ENCODE measurements at places on chromosomes 7 and 10.

DNA sequence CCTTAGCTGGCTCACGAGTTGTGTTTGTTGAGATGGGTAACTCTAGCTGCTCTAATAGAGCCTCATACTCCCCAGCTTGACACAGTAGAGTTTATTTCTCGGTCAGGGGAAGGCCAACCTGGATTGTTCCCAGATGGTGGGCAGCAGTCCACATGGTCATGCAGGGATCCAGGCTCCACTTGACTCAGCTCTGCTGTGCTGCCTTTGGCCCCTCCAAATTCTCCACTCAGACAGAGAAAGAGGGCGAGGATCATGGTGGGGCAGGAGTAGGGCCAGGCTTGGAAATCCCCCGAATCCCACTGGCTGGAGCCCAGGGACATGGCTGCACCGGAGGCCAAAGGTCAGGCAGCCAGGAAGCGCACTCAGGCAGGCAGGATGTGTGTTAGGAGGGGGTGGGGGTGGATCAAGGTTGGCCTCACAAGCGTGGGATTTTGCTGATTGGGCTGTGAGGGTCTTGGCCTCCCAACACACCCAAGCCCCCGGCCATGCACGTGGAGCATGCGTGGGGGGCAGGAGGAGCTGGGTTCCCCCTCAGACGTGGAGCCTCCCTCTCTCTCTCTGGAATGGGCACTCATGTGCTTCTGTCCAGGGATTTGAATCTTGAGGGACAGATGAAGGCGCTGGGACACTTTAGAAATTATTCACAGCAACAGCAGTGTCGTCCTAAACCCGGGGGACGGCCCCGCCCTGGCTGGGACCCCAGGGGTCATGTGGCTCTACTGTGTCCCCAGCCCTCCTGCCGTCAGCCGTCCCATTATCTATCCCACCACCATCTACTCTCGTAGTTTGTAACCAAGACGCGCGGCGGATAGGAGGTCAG is 44.8 kb downstream of the PDGFA start:
- DNase-seq: no peak

DNA sequence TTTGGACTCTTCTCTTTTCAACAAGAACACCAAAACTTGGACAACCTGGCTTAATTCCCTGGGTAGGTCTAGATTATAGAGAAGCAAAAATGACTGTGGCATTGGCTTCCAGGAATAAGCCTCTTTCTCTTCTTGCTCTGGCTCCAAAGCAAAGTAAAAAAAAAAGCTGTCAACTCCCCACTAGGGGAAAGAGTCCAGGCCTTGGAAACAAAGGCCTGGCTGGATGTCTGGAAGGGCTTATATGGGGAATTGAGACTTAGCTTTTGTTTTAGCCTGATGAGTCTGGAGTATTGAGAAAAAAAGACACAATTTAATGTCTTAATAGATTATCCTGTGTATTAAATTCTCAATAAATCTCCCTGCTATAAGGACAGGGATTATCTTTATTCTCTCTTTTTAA is 300.6 kb downstream of the SORCS3 start:
- no peak for DNase-seq

DNA sequence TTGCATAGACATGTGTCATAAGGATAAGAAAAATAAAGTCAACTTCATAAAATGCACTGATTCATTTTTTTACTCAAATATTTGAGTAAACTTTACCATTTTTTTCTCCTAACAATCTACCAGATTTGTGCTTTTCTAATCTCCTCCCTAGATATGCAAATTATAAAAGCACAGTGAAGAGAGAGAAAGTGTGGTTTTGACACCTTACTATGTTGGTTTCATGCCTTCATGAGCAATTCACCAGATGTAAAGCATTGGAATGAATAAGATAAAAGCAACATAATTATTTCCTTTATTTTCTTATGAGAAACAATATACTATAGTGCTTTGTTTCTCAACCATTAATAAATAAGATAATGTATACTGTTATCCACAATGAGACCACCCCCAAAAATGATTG is 432.5 kb upstream of the PCDH15 start:
- DNase-seq: no peak

GRCh38 chr7:155286686-155287085 is 11.0 kb upstream of the INSIG1 start:
- DNase-seq: no peak

- DNase-seq: no peak
These were observed 178.2 kb upstream of the NRG3 start for GRCh38 chr10:81696609-81697388.

DNA sequence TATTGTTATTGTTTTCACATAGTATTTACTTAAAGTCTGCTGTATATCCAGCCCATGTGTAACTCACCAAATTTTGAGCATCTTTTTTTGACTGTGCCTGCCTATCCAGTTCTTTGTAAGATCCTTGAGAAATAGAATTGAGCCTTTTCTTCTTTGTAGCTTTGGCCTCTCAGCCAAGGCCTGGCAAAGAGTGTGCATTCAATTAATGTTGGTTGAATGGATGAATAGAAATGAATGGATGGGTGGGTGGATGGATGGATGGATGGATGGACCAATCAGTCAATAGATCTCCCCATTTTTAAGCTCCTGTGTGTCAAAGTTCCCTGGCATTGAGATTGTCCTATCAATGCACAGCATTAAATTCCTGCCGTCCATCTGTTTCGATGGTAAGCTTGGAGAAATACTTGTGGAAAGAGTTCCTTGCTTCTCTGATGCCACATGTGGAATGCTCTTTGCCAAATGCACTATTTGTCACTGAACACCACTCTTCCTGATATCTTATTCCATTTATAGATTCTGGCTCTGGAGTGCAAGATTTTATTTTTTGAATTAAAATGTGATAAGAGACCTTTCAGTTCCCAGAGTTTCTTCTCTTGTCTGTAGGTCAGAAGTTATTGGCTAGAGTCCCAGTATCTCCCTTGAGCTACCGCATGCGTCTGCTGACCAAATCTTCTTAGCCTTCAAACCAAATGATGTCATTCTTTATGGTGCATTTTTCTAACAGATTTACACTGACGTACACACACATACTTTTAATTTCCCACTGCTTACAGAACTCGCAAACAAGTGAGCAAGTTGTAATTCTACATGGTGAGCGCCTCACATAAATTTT is 20.7 kb upstream of the ADRB1 start:
- DNase-seq: no peak

DNA sequence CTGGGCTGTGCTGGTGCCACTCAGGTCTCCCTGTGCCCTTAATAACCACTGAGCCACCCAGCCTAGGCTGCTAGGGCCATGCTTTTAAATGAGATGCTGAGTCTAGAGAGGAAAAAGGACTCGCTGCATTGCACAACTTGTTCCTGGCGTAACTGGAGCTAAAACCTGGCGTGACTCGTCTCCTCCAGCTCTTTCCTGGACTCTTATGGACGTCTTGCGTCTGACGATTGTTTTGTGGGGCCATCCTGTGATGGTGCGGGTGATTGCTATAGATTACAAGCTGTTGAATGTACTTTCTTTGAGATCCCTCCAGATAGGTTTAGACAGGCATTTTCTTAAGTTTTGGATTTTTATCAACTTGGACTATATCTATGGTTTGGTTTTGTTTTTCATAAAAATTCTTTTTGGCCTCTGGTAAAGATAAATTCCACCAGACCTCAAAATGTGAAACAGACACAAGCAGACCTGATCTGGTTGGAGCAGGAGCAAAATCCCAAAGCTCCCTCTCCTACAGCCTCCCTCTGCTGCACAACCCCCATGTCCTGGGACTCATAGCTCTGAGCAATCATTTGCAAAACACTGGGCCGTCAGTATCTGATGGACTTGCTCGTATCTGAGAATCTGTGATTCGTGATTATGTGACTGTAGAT is 230.3 kb downstream of the ARHGAP12 start:
- DNase-seq: no peak

DNA sequence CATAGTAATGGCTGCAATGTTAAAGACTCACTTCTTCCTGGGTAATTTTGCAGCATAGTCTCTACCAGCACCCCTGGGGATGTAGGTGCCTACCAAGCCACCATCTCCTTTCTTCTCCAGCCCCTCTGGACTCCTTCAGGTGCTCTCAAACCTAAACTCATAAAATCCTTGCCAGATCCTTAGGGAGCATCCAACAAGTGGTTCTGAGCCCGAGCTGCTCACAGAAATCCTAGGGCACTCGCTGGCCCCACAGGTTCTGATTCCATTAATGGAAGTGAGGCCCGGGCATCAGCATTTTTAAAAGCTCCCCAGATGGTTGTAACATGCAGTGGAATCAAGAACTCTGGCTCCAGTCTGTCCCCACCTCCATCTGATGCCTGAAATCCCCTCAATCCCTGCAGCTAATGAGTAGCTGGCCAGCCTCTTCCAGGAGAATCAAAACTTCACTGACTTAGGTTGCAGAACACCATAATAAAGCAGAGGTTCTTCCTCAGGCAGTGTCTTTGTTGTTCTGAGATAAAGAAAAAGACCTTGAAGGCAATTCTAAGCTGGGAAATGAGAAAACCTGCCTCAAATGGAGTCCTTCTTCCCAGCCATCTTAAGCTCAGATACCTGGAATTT is 336.8 kb downstream of the KCNMA1 start:
- no peak for DNase-seq

DNA sequence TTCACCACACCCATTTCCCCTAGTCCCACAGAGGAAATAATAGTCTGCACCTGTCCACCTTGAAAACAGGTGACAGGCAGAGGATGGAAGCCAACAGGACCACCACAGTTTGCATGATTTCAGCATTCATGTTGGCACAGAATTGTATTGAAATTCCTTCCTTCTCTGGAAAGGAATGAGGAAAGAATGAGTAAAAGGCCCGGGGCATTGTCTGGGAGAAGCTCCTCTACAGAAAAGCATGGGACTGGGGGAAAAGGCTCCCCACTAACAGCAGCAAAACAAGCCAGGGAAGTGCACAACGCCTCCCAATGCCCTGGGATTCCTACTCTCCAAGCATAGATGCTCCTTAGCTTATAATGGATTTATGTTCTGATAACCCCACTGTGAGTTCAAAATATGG is 28.5 kb upstream of the TOMM7 start:
- no peak for DNase-seq

- DNase-seq: no peak
These were observed 73.8 kb downstream of the RBM20 start for GRCh38 chr10:110717781-110718589.

- no peak for DNase-seq
These were observed 29.4 kb upstream of the ABLIM1 start for GRCh38 chr10:114687459-114687858.

GRCh38 chr10:121598263-121599249 is at the start of gene FGFR2:
Gene FGFR2, minus strand, starts transcription at chr10:121598444. Its CDS starts 4,627 bp downstream, at chr10:121593817.
- DNase-seq: peak; percentile 65

GRCh38 chr7:66662646-66663264 is 34.1 kb downstream of the KCTD7 start:
- no peak for DNase-seq

GRCh38 chr10:73828161-73828560 is 16.8 kb upstream of the NDST2 start:
- DNase-seq: no peak

DNA sequence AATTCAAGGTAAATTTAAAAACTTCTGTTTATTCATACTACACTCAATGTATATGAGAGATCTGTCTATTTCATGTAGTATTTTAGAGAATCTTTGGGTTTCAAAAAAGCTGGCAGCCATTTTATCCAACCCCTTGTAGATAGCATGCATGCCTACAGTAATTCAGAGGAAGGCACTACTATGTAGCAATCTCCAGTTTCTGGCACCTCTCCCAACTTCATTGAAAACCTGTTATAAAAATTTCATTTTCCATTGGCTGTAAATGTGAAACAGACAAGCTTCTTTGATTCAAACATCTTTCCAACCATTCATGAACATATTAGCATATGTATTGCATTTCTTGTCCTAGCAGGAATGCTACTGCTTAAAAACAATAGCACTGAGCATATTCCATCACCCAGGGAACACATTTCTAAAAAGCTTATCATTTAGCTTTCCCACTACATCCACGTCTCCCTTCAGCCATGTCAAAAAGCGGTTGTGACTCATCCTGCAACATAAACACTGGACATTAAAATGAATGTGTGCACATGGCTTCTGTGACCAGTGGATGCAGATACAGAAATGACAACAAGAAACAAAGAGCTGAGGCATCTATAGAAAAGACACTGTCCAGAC is 330.4 kb upstream of the AOAH start:
- DNase-seq: no peak

DNA sequence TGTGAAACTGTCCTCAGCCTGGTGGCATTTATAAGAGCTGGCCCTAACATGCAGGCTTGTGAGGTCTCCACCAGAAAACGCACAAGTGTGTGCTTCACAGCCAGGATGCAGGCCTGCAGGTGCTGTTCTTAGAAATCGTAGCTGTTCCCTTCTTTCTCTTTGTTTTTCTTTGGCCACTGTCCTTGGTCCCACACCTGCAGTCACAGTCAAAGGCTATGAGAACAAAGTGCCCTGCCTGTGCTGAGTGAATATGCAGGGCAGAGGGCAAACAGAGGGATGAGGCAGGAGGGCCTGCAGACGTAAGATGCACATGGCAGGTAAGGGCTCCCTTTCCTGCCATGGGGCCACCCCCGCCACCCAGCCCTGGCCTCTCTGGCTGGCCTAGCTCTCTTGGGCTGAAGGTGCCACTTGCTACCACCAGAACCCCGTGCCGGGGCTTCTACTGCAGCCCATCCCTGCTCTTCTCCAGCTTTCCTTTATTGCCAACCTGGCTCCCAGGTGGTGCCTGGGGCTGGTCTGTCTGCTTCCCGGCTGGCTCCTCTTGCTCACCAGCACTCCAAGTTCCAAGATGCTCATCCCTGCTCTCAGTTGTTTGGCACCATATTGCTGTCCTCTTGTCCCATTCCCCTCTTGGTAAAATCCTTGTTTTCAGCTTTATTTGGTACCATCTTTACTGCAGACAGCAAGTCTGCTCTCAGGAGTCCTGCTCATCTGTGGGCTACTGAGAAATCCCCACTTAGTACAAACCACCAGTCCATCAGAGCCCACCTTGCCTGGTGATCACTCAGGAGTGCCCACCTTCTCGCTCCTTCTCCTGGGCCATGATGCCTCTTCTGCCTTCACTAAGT is 308.1 kb upstream of the ZMIZ1 start:
- DNase-seq: no peak

- DNase-seq: no peak
These were observed 176.2 kb upstream of the SHH start for GRCh38 chr7:155988416-155988815.

GRCh38 chr10:123988694-123989093 is 97.1 kb upstream of the CPXM2 start:
- no peak for DNase-seq

All from NCI-H1092 (cell line).